ENCODE measurements at places on chromosomes 2 and 18. TPM values are rescaled to one million over a fixed set of nuclear protein-coding genes. Genes with fewer than 3 reads are reported as not detected.

Gene ASAP2
- 25.0 TPM for polyA plus RNA-seq

Gene PTPN2
- 13.2 TPM for polyA plus RNA-seq

Gene GALNT13
- polyA plus RNA-seq = 0.03 TPM

Gene PLCL1
- polyA plus RNA-seq = 0.13 TPM

Gene GLI2
- polyA plus RNA-seq = 26.0 TPM

Gene PLGLB1
- polyA plus RNA-seq = 0.19 TPM

Gene SSB
- 65.5 TPM for polyA plus RNA-seq

Gene CAPN14
- 0.07 TPM for polyA plus RNA-seq

Gene REG3A
- not detected for polyA plus RNA-seq

Gene MMADHC
- 62.6 TPM for polyA plus RNA-seq

Gene AKAIN1
- not detected for polyA plus RNA-seq

Gene AFF3
- 12.9 TPM for polyA plus RNA-seq

Gene SCYGR4
- polyA plus RNA-seq = not detected

Gene CROCC2
- polyA plus RNA-seq = not detected

Gene SLC25A52
- not detected for polyA plus RNA-seq

Gene SCYGR1
- not detected for polyA plus RNA-seq

Gene KLHL41
- polyA plus RNA-seq = 0.10 TPM

Gene EVX2
- polyA plus RNA-seq = not detected

Gene PSD4
- 0.55 TPM for polyA plus RNA-seq

Gene SP100
- 42.5 TPM for polyA plus RNA-seq

Gene LIPG
- 0.13 TPM for polyA plus RNA-seq

Gene DUSP2
- 3.8 TPM for polyA plus RNA-seq

Gene GPR75
- polyA plus RNA-seq = 2.1 TPM

Gene SIX3
- not detected for polyA plus RNA-seq

Gene ZNF513
- 23.7 TPM for polyA plus RNA-seq

Gene FRZB
- 1.1 TPM for polyA plus RNA-seq
